ENCODE measurements at places on chromosomes 1 and 21.

- DNase-seq, result no peak
Observed at GRCh38 chr1:215475796-215476481, 91.2 kb upstream of the KCTD3 start.

DNA sequence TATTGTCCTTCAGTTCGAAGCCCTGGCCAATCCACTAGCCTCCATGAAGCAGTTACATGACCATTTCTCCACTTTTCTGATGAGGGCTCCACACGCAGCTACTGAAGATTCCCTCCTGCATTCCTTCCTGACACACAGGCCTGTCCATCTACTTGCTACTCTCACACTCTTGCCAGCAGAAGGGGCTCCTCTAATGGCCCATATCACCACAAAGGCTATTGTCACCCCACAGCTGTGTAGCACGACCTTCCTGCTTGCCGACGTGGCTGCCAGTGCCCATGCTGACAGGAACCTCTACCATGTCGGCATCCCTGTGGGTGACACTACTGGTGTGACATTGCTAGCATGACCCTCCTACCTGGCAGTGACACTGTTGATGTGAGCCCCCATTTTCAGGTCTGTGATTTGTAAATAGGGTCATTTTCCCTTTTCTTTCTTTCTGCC is 1528.6 kb upstream of the TPTE start:
- DNase-seq, result no peak

- DNase-seq, result no peak
Observed at GRCh38 chr1:175220853-175221556, 28.4 kb upstream of the KIAA0040 start.

DNA sequence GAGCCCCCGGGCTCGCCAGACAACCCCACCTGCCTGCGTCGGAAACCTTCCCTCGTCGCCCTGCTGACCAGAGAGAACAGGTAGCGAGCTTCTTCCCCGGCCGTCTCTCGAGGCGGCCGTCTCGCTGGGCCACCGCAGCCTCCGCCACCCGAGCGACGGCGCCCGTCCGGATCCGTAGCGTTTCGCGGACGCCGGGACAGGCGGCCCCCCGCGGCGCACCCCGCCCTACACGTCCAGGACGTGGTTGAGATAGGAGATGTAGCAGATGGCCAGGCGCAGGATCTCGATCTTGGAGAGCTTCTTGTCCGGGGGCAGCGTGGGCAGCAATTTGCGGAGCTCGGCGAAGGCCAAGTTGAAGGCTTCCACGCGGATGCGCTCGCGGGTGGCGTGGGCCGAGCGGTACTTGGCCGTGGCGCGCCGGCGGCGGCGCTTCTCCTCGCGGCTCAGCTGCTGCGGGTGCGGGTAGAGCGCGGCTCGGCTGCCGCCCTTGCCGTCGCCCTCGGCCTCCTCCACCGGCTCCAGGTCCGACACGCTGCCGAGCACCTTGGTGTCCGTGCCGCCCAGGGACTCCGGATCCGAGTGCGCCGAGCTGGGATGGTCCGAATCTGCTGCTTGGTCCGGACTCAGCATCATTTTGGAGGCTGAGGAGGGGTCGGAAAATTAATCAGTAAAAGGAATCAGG is 3.0 kb downstream of the NHLH2 start:
- DNase-seq, result no peak

DNA sequence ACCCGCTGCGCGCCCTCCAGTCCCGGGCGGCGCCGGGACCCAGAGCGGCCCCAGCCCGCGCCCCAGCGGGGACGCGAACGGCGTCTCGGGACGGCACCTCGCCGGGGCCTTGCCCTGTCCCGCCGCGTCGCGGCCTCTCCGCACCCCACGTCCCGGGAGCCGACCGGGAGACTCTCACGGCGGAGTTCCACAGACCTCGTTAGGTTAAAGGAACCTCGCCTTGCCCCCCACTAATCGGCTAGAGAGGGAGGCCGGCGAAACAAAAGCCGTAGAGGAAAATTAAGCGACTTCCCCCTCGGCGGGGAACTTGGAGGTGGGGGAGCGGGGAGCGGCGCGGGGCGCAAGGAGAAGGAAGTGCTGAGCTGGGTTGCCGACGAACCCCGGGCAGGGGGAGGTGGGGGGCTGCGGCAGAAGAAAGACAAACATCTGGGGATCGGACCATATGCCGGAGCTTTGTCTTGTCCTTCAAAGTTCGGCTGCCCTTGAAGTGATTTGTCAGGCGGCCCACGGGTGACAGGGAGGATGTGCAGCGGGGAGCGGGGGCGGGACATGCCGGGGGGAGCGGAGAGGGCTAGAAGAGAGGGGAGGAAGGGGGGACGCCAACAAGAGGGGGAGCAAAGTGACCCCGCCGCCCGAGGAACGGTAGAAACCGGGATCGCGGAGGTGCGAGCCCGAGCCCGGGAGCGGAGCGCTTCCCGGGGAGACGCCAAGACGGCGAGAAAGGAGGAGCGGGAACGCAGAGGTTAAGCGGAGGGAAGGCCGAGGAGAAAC is 120.0 kb upstream of the RRP15 start:
- no peak for DNase-seq

GRCh38 chr1:234150892-234151291 is 222.4 kb upstream of the COA6 start:
- no peak for DNase-seq

DNA sequence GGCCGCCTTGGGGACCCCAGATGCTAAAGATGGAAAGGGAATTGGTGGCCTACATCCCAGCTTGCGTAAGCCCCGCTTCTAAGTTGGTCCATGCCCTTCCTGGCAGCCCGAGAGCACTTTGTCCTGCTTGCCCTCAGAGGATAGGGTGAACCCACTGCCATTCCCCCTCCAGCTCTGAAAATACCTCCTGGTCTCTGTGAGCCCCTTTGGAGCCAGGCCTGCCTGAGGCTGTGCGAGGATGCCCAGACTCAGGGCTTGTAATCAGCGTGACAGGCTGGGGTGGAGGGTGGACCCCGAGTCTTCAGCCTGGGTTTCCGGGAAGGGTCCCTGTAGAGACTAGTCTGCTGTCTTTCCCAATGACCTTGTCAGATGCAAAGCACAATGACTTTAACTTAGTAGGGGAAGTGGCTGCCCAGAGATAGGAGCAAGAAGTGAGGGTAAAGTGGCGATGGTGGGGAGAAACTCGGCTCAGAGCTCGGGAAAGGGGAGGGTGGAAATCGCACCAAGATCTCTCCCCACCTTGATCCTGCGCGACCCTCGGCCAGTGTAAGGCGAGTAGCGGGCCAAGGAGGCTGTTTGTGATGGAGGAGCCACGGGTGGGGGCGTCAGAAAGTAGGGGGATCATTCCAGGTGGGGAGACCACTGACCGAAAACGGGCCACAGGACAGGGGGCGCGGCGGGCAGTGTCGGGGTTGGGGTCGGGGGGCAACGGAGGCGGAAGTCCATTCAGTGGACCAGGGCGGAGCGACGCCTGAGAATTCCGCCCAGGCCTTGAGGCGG is 2.7 kb upstream of the HES3 start:
- no peak for DNase-seq

Data from stimulated activated CD8-positive, alpha-beta memory T cell treated with anti-CD3 and anti-CD28 coated beads, Interleukin-15, amount 100 ng/mL, for 1 hour (primary cell).